ENCODE measurements at places on chromosomes 6 and 20. TPM values are rescaled to one million over a fixed set of nuclear protein-coding genes. Genes with fewer than 3 reads are reported as not detected.

Gene CDH4
- 8.7 TPM for polyA plus RNA-seq

Gene TMEM200A
- 24.3 TPM for polyA plus RNA-seq

DNA sequence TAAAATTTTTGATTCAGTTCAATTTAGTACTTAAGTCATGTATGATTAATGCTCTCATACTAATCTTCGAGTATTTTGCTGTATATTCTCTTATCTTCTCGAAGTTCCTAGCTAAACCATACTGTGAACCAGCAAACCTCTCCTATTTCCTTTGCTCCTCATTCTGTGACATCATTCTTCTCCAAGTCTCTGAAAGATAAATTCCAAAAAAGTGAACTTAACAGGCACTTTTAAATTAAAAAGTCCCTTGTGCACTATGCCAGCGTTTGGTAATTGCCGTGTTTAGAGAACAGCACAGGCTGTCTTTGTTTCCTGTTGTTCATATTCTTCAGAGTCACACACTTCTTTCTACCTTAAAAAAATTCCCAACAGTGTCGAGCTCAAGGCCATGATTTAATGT is 188.4 kb upstream of the PHACTR1 start:
- no peak for DNase-seq

DNA sequence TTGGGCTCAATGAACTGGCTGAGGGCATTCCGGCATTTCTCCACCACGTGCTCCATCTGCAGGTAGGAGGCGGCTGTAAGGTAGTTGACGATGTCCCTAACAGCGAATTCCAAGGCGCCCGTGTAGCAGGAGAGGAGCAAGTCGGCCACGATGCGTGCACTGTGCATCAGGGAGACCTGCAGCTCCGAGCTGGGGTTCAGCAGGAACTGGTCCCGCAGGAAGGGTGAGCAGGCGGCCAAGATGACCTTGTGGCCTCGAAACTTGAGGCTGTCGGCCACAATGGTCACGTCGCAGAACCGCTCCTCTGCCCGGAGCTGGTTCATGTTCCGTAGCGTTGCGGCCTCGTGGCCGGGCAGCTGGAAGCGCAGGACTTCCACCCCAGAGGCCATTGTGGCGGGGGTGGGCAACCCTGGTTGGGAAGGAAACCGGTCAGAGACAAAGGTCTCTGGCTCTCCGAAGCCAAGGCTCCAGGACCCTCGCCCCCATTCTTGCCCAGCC is 920 bp downstream of the ZBTB12 start:
- peak; percentile 20 for DNase-seq

DNA sequence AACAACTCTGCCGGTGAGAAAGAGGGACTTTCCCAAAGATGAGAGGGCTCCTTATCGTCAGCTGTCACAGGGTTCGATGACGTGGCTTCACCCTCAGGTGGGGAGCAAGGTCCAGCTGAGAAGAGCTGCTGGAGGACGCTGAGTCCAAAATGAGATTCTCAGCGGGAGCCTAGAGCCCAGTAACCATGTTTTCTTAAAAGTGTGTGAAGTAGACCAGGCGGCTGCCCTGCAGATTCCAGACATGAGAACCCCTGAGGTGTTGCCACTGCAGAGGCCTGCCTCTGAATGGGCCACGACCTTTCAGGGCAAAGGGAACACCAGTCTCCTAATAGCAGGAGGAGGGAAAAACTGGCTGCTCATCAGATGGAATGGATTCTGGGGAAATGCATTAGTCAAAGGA is 375.1 kb downstream of the BTBD9 start:
- no peak for DNase-seq

GRCh38 chr6:31400467-31401289 is 2.7 kb upstream of the MICA start:
- DNase-seq = no peak

- no peak for DNase-seq
Observed at GRCh38 chr20:50172347-50173013, 18.1 kb upstream of the CEBPB start.
